ENCODE measurements at places on chromosomes 1 and 21. TPM values are rescaled to one million over a fixed set of nuclear protein-coding genes. Genes with fewer than 3 reads are reported as not detected.

The MSH4 gene
- 0.15 TPM for total RNA-seq

GRCh38 chr1:110102081-110102480, 10.2 kb upstream of the UBL4B start:
- H3K36me3 ChIP-seq = no peaks in the 10 kb centered on the region
- no peak for DNase-seq
- H3K4me1 ChIP-seq = no peaks in the 10 kb centered on the region
- H3K27ac ChIP-seq = no peak overlapping the region
- no peaks in the 10 kb centered on the region for H3K27me3 ChIP-seq
- H3K4me3 ChIP-seq = no peak overlapping the region

- H3K27ac ChIP-seq = peak overlapping the region; percentile 22
- H3K4me3 ChIP-seq = peak overlapping the region; percentile 5
- no peaks in the 10 kb centered on the region for H3K36me3 ChIP-seq
- DNase-seq = no peak
- H3K4me1 ChIP-seq = peaks cover 49% of the 10 kb centered on the region
- no peaks in the 10 kb centered on the region for H3K27me3 ChIP-seq
These were observed 7.6 kb downstream of the RSBN1 start for GRCh38 chr1:113804421-113805255.

The CACNA1S gene
- 78.5 TPM for total RNA-seq

DNA sequence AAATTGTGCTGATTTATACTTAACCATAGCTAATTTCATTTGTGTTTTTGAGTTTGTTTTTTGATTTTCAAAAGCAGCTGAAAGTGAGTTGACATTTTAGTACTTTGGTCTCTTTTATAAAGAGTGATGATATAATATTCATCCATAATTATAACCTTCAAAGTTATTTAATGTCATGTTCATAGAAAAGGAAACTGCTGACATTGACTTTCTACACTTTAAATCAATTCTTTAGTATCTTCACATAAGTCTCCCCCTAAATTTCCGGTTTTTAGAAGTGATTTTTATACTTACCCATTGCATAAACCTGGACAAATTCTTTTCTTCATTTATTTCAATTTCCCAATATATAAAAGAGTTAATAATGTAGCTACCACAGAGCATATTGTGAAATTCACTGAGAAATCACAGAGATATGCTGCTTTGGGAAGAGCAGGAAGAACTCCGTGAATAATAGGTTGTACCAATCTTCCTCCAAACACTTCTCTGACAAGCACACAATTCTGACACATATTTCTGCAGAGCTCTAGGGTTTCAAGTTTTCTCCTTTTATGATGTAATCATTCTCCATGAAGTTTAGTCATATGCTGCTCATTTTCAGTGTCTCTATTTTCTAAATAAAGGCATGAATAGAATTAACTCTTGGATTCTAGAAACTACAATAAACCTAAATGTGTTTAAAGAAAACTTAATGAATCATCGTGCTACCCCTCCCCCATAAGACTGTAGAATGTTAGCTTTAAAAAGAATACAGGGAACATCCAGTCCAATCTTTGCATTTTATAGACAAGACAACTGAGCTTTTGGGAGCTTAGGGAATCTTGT, 25.6 kb upstream of the CDC42BPA start:
- no peak overlapping the region for H3K4me3 ChIP-seq
- no peak overlapping the region for H3K27ac ChIP-seq
- H3K36me3 ChIP-seq = no peaks in the 10 kb centered on the region
- no peaks in the 10 kb centered on the region for H3K27me3 ChIP-seq
- H3K4me1 ChIP-seq = peaks cover 6% of the 10 kb centered on the region
- no peak for DNase-seq

DNA sequence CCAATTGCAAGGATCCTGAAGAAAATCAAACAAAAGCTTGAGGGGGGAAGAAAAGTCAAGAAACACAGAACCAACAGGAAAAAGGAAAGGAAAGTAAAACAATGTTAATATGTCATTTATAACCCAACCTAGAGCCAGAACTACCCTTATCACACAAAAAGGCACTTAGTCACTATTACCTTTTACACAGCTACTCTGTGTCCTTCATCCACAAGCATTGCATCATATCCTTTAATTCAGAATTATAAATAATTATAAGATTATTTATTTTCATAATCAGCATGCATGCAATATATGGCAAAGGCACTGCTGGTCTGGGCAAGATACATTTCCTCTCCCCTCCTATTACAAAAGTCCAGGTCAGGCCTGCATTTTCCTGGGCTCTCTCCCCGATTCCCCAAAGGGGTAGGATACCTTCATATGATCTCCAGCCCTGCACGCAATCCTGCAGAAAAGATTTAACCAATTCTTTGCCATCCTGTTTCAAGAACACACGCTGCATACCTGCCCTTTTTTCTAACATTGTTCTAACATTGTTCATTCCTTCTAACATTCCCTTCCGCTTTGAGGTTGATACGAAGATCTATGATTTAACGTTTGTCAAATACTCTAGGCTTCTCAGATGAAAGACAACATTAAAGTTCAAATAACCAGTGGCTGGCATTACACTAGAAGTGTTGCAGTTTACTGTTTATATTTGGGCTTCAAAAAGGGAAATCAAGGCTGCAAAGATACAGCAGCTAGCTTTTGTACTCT, 4.3 kb downstream of the PTPN14 start:
- H3K4me3 ChIP-seq = no peak overlapping the region
- peaks cover 72% of the 10 kb centered on the region for H3K4me1 ChIP-seq
- H3K36me3 ChIP-seq = no peaks in the 10 kb centered on the region
- no peaks in the 10 kb centered on the region for H3K27me3 ChIP-seq
- no peak for DNase-seq
- H3K27ac ChIP-seq = peak overlapping the region; percentile 95

Data from gastrocnemius medialis (tissue), 4 donors.